ENCODE measurements at places on chromosomes 3 and 15.

DNA sequence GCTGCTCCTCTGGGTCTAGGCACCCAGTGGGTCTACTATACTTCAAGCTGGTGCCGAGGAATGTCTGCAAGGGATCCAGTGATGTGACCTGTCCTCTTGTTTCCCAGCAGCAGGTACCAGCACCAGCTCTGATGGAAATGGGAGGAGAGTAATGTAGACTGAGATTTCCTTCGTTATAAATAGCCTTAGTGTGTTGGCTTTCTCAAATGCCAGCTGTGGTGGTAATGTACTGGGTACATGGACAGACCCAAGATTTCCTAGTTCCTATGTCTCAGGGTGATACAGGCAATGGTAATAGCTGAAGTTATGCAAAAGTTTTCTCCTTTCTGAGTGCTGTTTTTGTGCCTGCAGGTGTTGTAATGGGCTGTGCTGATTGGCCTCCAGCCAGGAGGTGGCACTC is 33.0 kb upstream of the ABI3BP start:
- DNase-seq, result no peak

GRCh38 chr3:40800343-40800742 is 275.6 kb downstream of the ZNF621 start:
- no peak for DNase-seq

DNA sequence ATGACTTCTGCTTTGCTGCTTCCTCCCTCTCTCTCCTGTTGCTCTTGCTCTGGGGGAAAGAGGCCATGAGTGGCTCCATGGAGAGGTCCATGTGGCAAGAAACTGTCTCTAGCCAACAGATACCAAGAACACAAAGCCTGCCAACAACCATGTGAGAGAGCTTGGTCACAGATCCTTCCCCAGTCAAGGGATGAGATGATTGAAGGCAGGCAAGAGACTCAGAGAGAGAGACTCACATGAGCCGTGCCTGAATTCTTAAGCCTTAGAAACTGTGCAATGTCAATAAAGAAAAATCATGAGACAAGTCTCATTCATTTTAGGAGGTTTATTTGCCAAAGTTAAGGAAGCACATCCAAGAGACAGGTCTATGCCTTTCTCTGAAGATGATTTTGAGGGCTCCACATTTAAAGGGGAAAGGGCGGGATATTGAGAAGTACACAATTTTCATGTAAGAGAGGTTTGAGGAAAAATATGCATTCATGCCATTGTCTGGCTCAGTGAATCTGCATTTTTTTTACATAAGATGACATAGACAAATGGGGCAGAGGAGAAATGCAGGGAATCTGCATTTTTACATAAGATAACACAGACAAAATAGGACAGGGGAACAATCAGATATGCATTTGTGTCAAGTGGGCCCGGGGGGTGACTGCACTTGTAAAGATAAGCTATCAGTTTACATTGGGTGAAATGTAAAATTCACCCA is 59.5 kb upstream of the SUCLG2 start:
- no peak for DNase-seq

DNA sequence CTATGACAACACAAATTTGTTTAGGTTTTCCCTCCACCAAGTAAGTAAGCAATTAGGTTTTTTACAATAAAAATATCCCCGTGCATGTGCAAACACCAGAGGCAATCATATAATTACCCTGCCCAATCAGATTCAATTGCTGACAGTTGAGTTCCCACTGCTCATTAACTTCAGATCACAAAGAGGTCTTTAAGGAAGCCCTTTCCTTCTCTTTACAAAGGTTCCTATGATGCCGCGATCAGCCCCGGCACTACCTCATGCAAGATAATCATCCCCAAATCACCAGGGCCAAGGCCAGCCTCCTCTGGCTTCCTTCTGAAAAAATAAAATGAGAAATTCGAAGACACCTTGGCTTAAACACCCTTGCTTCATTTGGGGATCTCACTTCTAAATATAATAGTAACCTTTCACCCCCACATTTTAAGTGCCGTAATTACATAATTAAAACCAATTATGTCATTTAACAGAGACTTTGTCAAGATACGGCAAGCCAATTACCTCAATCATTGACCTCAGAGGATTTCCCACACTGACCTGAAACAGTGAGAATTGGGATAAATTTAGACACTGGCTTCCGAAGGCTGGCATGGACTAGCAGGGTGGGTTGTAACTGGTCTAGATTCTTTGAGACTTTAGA is 121.3 kb upstream of the WNT5A start:
- DNase-seq, result no peak

DNA sequence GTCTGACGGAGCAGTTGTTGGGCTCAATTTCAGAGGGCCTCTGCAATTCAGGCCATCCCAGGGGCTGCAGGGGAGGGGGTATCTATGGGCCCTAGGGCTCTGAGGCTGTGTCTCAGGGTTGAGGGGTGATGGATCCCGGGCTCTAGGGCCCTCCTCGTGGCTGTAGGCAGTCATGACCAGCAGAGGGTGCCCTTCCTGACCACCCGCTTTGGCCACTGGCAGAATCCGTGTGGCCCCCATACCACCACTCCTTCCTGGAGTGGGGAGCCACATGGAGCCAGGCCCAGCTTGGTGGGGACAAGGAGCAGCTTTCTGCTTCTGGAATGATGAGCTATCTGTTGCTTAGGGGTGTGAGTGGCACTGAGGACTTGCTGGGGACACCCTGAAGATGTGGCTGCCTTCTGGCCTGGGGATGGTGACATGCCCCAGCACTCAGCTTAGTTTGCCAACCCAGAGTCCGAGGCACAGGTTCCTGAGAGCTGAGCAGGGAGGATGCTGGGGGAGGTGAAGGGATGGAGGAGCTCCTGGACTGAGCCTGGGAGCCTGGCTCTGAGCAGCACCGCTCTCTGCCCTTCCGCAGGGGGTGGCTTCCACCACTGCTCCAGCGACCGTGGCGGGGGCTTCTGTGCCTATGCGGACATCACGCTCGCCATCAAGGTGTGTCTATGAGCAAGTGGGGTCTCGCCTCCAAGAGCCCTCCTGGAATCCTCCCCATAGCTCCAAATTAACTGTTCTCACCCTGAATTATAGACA is 20.2 kb downstream of the HDAC11 start:
- no peak for DNase-seq

- no peak for DNase-seq
These were observed 27.6 kb upstream of the RAB7A start for GRCh38 chr3:128698211-128699047.

All from NCI-H446 (cell line).